ENCODE measurements at places on chromosomes 12 and 14.

DNA sequence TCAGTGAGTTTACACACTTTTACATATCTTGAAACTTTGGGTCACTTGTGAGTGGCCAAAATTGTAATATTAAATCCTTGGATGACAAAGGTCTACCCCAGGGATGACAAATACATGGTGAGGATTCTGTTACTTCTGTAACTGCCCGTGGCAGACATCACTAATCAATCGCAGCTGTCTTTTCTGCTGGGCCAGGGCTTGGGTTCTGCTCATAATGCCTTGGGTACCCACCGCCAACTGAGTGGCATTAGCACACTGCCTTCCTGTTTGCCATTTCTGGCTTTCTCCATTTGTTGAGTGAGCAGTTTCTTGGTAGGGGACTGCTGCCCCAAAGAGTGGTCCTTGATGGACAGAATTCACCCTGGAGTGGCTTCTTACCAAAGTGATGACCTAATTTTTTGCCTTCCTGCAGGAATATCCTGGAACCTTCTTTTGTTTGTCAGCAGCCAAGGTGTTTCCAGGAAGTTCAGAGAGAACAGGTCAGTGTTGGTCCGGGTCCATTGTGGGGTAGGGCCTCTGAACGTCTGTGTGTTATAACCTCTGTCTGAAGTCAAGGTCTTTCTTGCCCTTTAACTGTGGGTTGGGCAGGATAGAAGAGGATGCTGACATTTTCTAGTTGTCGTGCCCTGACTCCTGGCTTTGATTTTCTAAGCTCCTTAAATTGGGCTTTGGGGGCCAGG is 6.2 kb downstream of the TSPAN9 start:
- DNase-seq: no peak

- DNase-seq: no peak
Observed at GRCh38 chr12:46383654-46384450, 11.3 kb upstream of the SLC38A2 start.

GRCh38 chr12:31496257-31496656 is 94.7 kb downstream of the DENND5B start:
- DNase-seq: no peak

DNA sequence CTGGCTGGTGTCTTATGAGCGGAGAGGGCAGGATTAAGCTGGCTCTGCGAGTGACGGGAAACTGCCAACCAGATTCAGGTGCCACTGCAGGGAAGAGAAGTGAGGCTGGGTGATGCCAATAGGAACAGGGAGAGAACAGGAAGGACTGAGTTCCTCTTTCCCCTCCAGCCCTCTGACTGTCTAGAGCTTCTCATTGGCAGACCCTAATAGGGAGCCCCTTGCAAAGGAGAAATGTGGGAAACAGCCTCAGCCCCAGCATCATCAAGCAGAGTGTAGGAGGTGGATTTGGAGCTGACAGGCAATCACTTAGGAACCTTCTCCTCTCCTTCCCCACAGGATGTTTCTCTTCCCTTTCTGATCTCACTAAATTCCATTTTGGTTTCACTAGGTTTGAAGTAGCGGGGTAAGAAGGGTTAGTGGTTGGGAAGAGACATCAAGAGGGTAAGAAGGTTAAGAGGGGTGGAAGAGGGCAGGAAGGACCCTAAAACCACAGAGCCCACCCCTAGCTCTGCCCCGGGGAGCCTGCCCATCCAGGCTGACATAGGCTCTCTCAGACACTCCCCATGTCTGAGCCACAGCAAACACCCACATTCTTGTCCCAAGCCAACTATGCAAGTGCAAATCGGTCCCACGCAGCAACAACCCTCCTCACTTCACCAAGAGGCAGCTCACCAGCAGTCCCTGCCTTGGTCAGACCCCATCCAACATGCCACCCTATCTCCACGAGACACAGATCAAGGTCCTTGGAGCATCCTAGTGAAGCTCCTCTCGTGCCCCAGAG is 111.1 kb downstream of the STAB2 start:
- DNase-seq: no peak

DNA sequence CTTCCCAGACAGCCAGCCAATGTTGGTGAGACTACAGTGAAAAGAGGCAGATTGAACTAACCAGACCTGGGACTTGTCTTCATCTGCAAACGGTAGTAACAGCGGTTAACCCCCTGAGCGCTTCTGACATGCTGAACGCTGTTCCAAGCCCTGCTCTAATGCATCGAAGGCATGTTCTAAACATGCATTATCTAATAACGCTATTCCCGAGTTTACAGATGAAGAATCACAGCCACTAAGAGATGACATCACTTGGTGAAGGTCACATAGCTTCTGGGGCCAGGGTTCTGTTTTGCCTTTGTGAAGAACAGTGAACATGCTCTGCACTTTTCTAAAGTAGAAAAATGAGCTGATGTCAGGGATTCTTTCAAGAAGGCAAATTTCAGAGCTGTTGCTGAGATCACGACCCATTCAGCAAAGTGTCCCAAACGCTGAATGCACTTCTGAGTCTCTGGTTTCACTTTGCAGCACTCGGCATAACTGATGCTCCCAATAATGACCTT is 56.0 kb downstream of the FOS start:
- DNase-seq: no peak

- peak; percentile 98 for DNase-seq
Observed at GRCh38 chr12:123131879-123132402, 18.9 kb downstream of the PITPNM2 start.

DNA sequence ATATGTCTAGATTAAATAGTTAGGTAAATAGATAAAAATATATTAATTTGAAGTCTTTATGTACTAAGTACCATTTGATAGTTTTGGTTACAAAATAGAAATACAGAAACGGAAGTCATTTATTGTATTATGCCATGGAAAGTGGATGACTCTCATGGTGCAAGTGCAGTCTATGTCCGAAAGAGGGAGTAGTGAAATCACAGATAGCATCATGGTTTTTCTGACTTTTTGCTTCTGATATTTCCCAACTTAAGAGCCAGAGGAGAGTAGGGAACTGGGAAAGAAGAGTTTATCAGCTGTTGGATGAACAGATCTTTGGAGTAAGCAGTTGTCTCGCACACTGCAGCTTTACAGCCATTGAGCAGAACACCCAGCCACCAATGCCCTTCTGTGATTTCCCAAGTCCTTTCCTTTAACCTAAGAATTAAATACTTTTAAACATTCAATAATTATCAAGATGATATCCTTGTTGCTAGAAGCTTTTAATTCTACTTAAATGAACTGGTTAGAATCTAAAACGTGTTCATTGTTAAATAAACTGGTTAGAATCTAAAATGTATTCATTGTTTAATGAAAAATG is 18.4 kb upstream of the SRGAP1 start:
- DNase-seq: no peak

DNA sequence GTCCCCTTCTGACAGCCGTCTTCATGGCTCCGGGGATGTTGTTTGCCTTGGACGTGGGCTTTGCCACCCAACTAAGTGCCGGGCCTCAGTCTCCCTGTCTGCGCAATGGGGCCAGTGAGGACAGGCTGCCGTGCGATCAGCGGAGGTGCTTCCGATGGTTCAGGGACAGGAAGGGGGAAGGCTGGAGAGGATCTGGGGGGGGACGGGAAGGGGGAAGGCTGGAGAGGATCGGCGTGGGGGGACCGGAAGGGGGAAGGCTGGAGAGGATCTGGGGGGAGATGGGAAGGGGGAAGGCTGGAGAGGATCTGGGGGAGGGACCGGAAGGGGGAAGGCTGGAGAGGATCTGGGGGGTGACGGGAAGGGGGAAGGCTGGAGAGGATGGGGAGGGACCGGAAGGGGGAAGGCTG is 3.4 kb downstream of the MMP17 start:
- peak; percentile 67 for DNase-seq

- DNase-seq: no peak
Observed at GRCh38 chr14:60510951-60511599, 2.1 kb downstream of the SIX6 start.

GRCh38 chr12:113002155-113002554 is 23.8 kb downstream of the OAS2 start:
- DNase-seq: no peak

GRCh38 chr14:51926449-51926848 is 62.9 kb upstream of the RTRAF start:
- no peak for DNase-seq

GRCh38 chr14:64495252-64495651 is 8.4 kb downstream of the ZBTB25 start:
- DNase-seq: no peak

GRCh38 chr12:11807458-11807857 is 158.0 kb downstream of the ETV6 start:
- peak; percentile 89 for DNase-seq

All from NCI-H345 (cell line).